ENCODE measurements at places on chromosomes 2 and 18. TPM values are rescaled to one million over a fixed set of nuclear protein-coding genes. Genes with fewer than 3 reads are reported as not detected.

The CAPN13 gene
- not detected for total RNA-seq

The LOXHD1 gene
- total RNA-seq, result not detected

The TMEM182 gene
- total RNA-seq, result 0.48 TPM

The PLCD4 gene
- 2.9 TPM for total RNA-seq

The MAL gene
- total RNA-seq, result not detected

The CRYGD gene
- not detected for total RNA-seq

The ACTG2 gene
- total RNA-seq, result 0.67 TPM

The ACKR3 gene
- total RNA-seq, result 11.8 TPM

The CFAP65 gene
- not detected for total RNA-seq

The TTC39C gene
- 5.3 TPM for total RNA-seq

The GMCL1 gene
- 4.9 TPM for total RNA-seq

The MOCOS gene
- total RNA-seq, result 0.48 TPM

The QPCT gene
- total RNA-seq, result 7.5 TPM

The ADAM23 gene
- 4.5 TPM for total RNA-seq

The GALNT13 gene
- 2.3 TPM for total RNA-seq

The GALNT5 gene
- not detected for total RNA-seq

The CENPA gene
- total RNA-seq, result 5.2 TPM

The RGPD3 gene
- 0.38 TPM for total RNA-seq

The NT5DC4 gene
- not detected for total RNA-seq

The NDC80 gene
- 9.1 TPM for total RNA-seq

The CD302 gene
- total RNA-seq, result 14.4 TPM

The TBR1 gene
- 0.10 TPM for total RNA-seq

The CPO gene
- 0.19 TPM for total RNA-seq

The MYCN gene
- 4.9 TPM for total RNA-seq

The ARHGEF4 gene
- total RNA-seq, result under 0.01 TPM

The OR6B2 gene
- not detected for total RNA-seq

The NETO1 gene
- total RNA-seq, result not detected

The NMUR1 gene
- total RNA-seq, result not detected

The CD207 gene
- not detected for total RNA-seq

The EFR3B gene
- 0.67 TPM for total RNA-seq

The LIMS4 gene
- total RNA-seq, result 111 TPM

The FZD7 gene
- 0.29 TPM for total RNA-seq

The WDSUB1 gene
- total RNA-seq, result 4.6 TPM

Measured in vein endothelial cell (primary cell).